ENCODE measurements at places on chromosomes 5 and 9.

DNA sequence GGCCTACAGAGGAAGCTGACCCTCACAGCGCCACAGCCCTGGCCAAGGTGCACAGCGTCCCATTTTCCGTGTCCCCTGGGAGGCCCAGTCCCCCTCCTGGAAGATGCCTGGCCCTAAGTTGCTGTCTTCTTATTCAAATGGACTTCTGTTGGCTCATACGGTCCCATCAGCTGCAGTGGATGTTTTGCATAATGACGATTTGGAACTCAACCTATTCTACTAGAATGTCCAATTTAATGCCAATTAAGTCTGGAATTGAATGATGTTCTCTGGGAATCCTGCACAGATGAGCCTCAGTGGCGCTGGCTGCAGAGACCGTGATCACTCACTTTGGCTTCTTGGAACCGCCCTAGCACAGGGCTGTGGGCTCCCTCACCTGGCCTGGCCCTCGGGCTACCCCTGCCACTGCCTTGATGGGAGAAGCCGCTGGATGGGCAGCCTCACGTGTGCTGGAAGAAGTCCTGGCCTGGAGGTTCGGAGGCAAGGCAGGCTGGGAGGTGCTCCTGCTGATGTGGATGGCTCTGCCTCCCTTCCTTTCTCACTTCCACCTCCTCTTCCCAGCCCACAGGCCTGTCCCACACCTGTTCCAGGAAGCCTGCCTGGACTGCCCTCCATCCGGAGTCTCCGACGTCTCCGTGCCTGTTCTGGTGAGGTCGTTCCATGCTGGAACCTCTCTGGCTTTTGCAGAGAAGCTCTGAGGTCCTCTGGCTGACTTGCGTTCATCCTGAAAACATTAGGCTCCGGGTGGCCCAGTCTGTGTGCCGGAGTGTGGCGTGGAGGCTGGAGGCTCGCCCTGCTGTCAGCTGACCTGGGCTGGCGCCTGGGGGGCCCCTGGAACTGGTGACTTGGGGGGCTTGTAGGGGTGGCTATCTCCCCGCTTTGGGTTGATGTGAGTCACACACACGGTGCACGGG, 147.1 kb downstream of the RXRA start:
- DNase-seq = no peak

- peak; percentile 48 for DNase-seq
Observed at GRCh38 chr5:122129306-122129705, at the start of gene ZNF474. TSS of gene ZNF474 (plus strand) at chr5:122129546. CDS start at chr5:122151991, 22,445 bp downstream.

DNA sequence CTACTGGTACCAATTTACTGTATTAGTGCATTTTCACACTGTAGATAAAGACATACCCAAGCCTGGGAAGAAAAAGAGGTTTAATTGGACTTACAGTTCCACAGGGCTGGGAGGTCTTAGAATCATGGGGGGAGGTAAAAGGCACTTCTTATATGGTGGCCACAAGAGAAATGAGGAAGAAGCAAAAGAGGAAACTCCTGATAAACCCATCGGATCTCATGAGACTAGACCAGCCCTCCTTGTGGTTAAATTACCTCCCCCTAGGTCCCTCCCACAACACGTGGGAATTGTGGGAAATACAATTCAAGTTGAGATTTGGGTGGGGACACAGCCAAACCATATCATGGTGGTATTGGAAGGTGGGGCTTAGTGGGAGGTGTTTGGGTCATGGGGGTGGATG, 56.5 kb upstream of the SPDL1 start:
- no peak for DNase-seq

DNA sequence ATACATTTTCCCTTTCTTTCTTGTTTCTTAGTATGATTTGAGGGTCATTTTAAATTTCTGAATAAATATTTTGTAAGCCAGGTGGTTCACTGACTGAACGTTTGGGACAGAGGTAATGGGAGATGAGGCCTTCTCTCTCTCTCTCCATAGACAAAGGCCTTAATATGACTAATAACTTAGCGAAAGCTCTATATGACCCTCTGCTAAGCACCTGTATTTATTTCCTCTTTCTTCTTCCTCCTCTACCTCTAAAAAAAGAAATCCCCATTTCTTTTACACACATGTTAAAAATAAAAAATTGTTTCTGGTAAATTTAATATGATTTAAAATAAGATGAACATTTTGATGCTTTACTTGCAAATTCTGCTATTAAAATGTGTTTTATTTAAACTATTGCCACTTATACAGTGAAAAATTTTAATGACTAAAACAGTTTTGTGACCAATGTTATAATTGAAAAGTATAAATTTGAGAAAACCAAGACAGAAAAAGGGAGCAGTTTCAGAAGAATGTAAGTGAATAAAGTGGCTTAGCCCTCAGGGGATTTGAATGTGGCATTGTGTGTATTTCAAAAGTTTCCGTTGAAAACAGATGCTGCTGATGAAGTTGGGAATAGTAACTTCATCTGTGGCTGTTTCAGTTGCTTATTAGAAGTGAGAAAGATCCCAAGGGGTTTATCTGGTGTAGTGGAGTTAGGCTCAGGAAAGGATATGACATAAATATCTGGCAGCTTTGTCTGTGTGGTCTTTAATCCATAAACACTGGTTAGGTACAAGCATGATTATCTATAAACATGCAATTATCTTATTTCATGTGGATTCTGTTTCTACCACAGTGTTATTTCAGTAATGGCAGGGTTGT, 128.6 kb upstream of the GRHPR start:
- DNase-seq = no peak

DNA sequence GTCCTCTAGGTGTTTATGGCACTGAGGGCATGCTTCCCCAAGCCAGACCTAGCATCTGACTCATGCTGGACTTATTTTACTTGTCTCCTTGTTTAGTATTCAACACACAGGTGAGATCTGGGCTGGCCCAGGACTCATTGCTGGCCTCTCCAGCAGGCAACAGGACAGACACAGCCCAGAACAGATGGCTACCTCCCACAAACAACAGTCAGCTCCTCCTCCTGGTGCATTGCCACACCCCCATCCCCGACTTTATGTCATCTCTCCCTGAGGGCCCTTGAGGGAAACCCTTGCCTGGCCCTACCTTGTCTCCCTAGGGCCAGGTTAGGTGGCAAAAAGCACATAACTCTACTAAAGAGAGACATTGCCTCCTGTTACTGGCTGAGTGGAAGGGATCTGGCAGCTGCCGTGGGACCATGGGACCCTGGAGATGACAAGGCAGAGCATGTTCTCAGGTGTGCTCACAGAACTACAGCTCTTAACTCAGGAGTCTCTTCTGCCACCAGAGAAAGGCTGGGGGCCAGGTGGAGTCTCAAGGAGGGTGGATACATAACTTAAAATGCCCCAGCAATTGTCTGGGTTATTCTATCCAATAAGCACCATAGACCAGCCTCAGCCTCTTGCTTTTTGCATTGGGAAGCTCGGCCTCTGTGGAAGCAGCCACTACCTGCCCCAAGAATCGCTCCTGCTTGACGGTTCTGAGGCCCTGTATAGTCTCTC, 2.3 kb downstream of the ACSL6 start:
- no peak for DNase-seq

GRCh38 chr5:138686668-138687067, 66.6 kb upstream of the CTNNA1 start:
- DNase-seq = no peak

DNA sequence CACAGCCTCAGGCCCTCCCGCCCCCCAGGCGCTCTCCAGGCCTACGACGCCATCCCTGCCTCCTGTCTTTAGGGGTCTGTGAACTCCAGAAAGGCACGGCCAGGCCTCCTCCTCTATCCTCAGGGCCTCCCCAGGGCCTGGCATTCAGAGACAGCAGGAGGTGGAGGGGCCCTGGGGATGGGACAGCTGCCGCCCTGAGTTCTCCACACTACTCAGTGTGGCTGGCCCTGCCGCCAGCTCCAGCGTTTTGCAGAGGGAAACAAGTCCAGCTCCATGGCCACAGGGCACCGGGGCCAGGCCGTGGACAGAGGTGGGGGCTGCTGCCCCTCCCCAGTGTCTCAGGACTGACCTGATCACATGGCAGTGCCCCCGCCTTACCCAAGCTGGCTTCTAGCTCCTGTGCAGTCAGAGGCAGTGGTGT, 16.4 kb downstream of the SH3GLB2 start:
- DNase-seq = no peak

DNA sequence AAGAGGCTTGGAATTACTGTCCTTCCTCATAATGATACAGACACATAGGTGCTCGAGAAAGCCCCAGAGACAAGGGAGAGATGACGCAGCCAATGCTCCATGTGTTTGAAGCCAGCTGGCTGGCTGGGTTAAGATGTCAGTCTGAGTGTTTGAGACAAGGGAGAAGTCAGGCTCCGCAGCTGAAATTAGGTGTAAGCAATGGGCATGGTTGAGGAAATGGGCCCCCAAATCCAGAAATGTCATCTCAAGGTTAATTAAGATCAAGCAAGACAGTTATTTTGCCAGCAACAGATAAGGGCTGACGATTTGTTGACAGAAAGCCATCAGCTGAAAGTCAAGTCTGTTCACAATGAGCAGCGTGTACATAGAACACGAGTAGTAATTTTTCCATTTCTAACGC, 713.4 kb downstream of the IRX1 start:
- DNase-seq = no peak

GRCh38 chr9:27785714-27786100, 212.4 kb upstream of the C9orf72 start:
- no peak for DNase-seq

- no peak for DNase-seq
Observed at GRCh38 chr5:73642344-73642743, 16.3 kb downstream of the ARHGEF28 start.

DNA sequence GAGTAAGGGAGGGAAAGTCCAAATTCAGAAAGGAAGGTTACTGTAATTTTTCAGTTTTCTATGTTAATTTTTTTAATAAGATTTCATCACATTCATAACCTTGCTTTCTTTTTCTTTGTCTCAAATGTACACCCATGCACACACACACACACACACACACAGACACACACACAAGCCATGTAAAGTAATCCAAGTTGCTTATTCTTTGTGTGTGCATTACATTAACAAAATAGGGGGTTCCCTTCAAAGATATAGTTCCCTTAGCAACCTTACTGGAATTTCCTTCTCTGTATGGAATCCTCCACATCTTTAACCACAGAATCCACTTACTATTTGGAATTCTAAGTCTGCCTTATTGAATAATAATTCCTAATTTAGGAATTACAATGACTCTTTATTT, 32.7 kb downstream of the ZNF366 start:
- no peak for DNase-seq

DNA sequence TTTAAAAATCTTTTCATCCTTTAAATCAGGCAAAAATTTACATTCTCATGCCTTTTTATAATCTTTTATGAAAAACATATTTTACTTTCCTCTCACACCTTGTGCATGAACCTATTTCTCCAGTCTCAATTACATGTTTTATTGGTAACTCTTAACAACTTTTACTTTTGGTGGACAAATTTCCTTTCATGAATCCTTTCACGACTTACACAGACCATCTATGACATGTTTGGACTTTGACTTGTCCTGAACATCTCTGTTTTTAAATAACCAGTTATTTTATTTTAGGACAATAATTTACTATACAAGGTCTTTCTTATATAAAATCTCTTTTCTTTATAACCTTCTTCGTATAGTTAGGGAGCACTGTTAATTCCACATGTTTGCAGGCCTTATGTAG, 26.5 kb upstream of the MTMR12 start:
- no peak for DNase-seq

- DNase-seq = no peak
Observed at GRCh38 chr5:98144710-98145109, 628.8 kb upstream of the RGMB start.

- no peak for DNase-seq
Observed at GRCh38 chr5:147673791-147674190, 108.7 kb downstream of the JAKMIP2 start.

DNA sequence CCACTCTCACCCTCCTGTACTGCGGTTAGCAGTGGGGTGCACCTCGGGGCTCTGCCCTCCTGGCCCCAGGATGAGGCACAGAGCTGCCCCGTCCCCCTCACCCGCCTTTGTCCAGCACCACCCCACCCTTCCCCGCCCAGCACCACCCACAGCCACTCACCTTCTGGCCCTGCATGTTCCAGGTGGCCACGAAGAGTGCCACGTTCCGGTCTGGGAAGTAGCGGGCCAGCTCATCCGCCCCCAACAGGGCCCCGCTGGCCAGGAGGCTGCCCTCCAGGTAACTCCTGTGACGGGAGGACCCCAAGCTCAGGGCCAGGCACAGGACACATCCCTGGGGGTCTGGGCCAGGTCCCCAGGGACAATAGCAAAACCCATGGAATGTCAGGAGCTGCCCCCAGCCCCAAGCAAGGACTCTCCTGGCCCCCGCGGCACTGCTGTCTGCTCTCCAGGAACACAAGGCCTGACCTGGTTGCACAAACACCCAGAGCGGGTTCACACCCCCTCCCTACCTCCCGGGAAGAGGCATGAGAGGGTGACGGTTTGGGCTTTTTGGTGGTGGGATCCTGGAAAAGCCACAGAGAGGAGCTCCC, 5.0 kb downstream of the INPP5E start:
- DNase-seq = no peak

- no peak for DNase-seq
Observed at GRCh38 chr5:181058786-181059296, 18.8 kb downstream of the BTNL9 start.

GRCh38 chr5:31720004-31720403, 81.1 kb downstream of the PDZD2 start:
- no peak for DNase-seq

GRCh38 chr5:111434800-111435199, 77.5 kb downstream of the STARD4 start:
- DNase-seq = no peak

DNA sequence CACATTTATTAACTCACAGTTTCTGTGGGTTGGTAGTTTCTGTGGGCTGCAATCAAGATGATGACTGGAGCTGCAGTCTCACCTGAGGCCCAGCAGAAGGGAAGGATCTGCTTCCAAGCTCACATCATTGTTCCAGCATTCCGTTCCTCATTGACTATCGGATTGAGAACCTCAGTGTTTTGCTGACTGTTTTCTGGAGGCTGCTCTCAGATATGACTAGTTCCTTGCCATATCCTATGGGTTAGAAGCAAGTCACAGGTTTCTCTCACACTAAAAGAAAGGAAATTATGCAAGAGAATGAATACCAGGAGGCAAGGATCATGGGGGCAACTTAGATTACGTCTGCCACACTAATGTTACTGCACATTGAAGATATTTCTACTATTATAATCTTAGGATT, 6.3 kb upstream of the ERAP1 start:
- no peak for DNase-seq
